ENCODE measurements at places on chromosomes 6 and 20.
A peak's percentile ranks its signal among the peaks of the same experiment; 100 is the strongest.

DNA sequence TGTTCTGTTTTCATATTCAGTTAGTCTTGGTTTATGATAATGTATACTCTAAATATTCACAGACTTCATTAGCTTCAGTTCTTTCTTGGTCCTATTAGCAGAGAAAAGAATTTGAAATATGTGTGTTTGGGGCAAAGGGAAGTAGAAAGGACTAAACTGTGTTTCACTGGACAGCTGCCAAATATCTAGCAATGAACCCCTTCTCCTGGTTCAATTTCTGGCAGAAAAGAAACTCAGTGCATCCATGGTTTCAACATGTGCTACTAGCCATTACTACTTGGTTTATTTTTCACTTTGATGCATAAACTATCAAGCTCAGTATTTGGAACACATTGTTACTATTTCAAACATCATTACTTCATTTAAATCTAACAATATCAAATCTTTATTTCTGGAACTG is 43.6 kb downstream of the FBXL4 start:
- DNase-seq = no peak

DNA sequence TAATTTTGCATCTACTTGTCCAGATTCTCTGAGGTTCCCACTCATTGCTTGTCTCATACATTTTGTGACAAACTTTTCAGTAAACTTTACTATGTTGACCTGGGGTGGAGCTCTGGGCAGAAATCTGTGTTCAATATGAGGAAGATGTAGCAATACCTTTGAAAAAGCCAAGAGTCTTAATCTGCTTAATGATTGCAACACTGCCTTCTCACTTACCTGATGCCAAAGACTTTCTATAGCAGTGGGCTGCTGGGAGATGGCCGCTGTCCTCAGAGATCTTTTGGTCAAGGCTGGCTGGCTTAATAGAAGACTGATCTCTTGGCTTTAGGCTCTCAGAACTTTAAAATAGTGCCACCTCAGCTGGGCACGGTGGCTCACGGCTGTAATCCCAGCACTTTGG is 70.1 kb upstream of the RBM24 start:
- no peak for DNase-seq

- DNase-seq = no peak
Measured at GRCh38 chr20:12882832-12883506, 125.8 kb upstream of the SPTLC3 start.

DNA sequence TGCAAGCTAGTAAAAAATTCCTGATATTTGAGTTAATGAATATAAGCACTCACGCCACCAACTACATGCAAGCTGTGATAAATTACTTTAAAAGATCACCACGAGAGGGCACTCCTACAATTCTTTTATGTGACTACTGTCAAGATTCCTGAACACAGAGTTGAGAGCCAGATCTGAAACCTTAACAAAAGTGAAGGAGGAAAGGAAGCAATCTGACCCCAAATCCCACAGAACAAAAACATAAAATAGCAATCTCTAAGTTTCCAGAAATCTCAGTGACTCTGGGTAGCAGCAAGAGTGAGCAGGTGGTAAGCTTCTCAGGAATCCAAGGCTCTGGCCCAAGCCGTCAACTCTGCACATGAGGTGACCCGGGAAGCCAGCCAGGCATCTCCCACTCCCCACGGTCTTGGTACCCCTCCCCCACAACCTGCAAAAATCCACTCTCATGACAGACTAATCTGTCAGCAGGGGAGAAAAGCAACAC is 55.1 kb downstream of the STAU1 start:
- peak; percentile 75 for DNase-seq

- no peak for DNase-seq
Measured at GRCh38 chr20:49786668-49787370, 25.8 kb upstream of the SLC9A8 start.

DNA sequence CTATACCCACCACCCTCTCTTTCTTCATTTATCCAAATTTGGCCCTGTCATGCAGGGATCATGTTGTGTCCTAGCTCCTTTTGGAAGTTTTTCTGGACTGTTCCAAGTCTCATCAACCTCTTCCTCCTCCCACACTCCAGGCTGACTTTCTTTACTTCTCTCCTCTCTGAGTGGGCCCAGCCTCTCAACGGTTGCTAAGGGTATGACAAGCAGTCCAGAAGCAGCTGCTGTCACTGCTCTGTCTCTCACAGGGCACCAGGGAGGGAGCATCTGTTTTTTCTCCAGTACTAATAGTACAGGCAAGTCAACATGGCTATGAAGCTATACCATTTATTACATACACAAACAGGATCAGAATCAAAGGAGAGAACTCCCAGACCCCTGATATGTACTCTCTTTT is 8.2 kb downstream of the NT5DC1 start:
- DNase-seq = no peak

DNA sequence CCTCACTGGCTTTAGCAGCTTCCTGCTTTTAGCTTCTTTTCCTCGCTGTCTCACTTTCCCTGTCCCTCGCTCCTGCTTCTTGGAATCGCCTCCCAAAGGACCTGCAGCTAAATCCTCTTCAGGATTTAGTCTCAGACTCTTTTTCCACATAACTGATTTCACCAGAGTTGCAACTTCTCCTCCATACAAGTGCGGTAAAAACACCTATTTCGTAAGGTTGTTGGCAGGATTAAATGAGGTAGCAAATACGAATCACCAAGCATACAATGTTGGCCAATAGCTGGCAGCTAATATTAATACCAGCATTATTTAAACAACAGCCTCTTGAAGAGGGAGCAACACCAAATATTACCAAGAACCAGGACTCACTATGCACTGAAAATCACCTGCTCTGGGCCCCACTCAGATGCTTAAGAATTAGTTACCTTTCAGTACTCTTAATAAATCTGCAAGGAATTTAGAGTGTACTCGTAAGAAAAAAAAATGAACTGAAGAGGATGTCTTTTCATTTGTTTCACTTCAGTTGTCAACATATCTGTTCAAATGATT is 123.0 kb downstream of the DTNBP1 start:
- no peak for DNase-seq

DNA sequence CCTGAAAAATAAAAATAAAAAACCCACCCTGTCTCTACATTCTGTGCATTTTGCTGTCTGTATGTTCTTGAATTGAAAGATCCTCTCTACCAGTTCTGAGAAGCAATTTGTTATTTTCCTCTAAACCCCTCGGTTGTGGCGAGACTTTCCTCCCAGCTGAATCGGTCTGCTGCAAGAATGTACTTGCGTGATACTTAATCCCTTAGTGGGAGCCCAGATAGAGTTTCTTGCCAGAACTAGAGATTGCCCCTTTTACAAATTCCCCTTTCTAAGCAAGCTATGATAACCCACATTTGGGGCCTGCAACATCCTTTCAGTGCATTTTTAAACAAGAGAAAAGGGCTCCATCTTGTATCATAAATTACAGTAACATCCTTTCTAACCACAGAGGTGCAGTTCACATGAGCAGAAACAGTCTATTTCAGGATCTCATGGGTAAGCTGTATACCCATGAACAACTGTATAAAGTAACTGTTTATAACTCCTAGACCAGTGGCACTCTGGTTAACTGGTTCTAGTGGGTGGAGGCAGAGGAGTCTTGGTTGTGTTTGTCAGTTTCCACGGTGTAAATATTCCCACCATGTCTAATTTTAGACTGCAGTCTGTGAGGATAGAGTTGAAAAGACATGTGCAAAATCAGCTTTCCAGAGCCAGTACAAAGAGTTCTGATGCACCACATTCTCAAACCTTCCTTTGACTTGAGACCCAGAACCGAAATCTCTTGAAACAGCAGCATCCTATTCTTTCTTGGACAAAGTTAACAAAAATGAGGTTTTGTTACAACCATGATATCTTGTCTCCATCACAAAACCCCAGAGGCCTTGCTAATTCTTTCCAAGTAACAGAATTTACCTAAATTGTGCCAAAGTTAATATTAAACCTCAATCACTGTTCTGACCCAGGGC is 113.1 kb upstream of the ZNF217 start:
- peak; percentile 26 for DNase-seq

DNA sequence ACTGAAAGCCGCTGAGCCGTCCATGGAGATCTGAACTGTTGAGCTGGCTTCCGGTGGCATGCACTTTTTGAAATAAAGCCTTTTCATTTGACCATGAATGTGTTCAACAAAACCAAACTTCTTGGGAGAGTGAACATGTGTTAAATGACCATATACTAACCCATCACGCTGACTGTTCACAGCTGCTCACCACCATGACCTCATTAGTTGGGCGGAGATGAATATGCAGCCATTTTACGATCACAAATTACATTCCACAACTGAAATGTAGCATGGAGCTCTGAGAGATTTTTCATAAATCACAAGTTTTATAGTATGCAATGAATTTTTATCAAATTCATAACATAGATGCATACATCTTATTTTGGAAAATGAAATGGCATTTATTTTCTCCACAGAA is 4.2 kb downstream of the RAMACL start:
- DNase-seq = no peak

DNA sequence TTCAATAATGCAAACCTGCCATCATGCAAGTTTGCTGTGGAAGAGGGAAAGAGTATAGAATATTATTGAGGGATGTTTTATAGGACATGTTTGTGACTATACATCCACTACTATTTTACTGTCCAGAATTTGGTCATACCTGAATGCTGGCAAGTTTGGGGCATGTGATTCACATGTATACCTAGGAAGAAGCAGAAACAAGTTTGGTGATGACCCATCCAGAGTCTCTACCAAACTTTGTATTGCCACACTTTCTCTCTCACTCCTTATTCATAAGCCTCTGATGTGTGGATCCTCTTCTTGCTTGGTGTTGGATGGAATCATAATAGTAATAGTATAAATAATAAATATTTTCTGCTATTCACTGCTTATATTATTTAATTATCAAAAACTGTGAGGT is 108.5 kb upstream of the FLRT3 start:
- DNase-seq = no peak

- DNase-seq = no peak
Measured at GRCh38 chr6:128358244-128358776, 162.1 kb downstream of the PTPRK start.

GRCh38 chr20:45289942-45290676 is 16.5 kb upstream of the RBPJL start:
- DNase-seq = no peak
